NCI-H460 (cell line): ENCODE measurements at places on chromosomes 7 and 10. TPM values are rescaled to one million over a fixed set of nuclear protein-coding genes. Genes with fewer than 3 reads are reported as not detected.

GPR141 gene
- not detected in 2 replicates for total RNA-seq

GRCh38 chr7:21829731-21830130 lies 116.0 kb downstream of the CDCA7L start:
- no peak for DNase-seq

BLVRA gene
- total RNA-seq = 68.1 and 85.1 TPM in 2 replicates

CYP26C1 gene
- 0.10 and 0.23 TPM in 2 replicates for total RNA-seq

VKORC1L1 gene
- total RNA-seq = 15.3 and 17.3 TPM in 2 replicates

- DNase-seq = no peak
These were observed 79.1 kb downstream of the VTI1A start for GRCh38 chr10:112526139-112526538.

- no peak for DNase-seq
These were observed 45.3 kb downstream of the PDLIM1 start for GRCh38 chr10:95245425-95246055.

DNA sequence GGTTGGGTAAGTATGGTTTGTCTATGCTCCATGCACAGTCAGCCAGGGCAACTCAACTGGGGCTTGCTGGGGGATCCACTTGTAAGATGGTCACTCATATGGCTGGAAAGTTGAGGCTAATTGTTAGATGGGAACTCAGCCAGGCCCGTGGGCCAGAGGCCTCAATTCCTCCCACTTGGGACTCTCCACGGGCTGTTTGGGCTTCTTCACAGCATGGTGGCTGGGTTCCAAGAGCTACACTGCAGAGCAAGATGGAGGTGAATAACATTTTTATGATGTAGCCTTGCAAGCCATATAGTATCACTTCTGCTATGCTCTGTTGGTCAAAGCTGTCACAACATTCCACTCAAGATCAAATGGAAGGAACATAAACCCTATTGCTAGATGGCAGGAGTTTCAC lies 39.2 kb downstream of the ELMO1 start:
- DNase-seq = no peak

- DNase-seq = no peak
These were observed 86.7 kb downstream of the VOPP1 start for GRCh38 chr7:55485501-55486191.

GRCh38 chr7:100053215-100053614 lies 3.6 kb downstream of the ZSCAN21 start:
- DNase-seq = peak; percentile 78

GRCh38 chr7:157538321-157538720 lies 201.5 kb downstream of the DNAJB6 start:
- no peak for DNase-seq

SLC13A1 gene
- not detected in 2 replicates for total RNA-seq

- no peak for DNase-seq
These were observed 25.9 kb upstream of the YAE1 start for GRCh38 chr7:39540320-39540719.

DNA sequence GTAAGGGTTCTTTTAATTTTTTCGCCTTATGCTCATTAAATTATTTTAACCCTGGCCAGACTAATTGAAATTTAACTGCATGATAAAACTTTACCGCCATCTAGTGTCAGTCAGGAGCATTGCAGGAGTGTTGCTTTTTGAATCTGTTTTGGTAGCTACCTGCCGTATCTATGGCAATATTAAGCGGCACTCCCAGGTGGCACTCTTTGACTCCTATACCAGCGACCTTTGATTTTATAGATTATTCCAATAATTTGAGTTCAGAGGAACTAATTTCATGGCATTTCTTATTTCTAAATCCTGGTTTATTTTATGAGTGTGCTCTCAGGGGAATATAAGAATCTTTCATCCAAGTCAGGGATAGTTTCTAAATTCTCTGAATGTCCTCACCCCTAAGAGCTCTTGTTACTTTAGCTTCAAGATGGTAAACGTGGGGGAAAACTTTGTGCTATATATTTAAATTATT lies 198.9 kb downstream of the REEP3 start:
- DNase-seq = peak; percentile 38

IFIT1 gene
- total RNA-seq = 1.4 and 1.7 TPM in 2 replicates

DNA sequence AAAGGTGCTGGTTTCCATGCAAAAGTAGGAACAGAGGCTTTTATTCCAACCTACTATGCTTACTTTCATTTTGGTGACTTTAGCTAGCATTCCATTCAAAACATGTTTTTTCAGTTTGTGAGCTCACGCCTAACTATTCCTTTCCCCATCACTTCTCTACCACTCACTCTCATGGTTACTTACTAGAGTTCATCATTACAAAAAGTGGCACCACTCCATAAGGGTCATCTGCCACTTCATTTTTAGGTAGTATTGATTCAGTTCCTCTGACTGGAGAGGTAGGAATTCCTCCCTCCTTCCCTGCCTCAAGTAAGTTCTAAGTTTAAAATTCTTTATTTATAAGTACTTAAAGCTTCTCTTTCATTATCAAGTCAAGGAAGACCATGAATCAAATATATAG lies 543.1 kb downstream of the HTR7 start:
- DNase-seq = no peak

GRCh38 chr7:4727914-4728705 lies 46.0 kb downstream of the FOXK1 start:
- DNase-seq = no peak

PRXL2A gene
- total RNA-seq = 22.6 and 26.9 TPM in 2 replicates

GRCh38 chr7:110988890-110989501 lies 101.9 kb upstream of the LRRN3 start:
- no peak for DNase-seq

GRCh38 chr7:142808802-142809583 lies 38.2 kb downstream of the PRSS2 start:
- DNase-seq = no peak

GRCh38 chr10:25666276-25666675 lies 267.8 kb upstream of the MYO3A start:
- no peak for DNase-seq

- no peak for DNase-seq
These were observed 144.6 kb upstream of the COL1A2 start for GRCh38 chr7:94250124-94250523.

DNA sequence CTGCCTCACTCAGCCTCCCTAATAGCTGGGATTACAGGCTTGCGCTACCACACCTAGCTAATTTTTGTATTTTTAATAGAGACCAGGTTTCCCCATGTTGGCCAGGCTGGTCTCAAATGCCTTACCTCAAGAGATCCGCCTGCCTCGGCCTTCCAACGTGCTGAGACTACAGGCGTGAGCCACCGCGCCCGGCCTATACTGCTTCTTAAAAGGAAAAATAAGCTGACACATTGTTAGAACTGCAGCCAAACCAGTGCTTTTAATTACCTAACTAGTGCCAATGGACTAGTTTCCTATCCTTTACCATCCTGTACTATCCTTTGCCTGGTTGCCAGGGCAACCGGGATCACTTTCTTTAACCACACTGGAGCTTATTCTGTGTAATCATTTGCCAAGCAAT lies 108.0 kb downstream of the LRRTM3 start:
- no peak for DNase-seq

GRCh38 chr7:38162036-38162435 lies 16.0 kb upstream of the STARD3NL start:
- DNase-seq = no peak

DNA sequence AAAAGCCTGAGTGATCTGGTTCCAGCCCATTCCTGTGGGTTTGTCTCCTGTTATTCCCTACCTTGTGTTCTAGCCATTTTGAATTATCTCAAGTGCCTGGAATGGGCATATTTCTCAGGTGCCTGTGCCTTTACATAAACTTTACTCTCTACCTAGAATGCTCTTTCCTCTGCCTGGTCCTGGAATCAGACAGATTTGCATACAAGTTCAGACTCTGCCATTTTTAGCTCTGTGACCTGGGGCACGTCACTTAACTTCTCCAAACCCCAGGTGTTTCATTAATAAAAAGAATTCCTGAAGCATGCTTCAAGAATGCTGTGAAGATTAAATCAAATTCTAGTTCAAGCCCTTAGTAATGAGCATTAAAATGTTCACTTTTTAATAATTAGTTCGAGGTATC lies 7.8 kb downstream of the DCLRE1A start:
- DNase-seq = no peak

DNA sequence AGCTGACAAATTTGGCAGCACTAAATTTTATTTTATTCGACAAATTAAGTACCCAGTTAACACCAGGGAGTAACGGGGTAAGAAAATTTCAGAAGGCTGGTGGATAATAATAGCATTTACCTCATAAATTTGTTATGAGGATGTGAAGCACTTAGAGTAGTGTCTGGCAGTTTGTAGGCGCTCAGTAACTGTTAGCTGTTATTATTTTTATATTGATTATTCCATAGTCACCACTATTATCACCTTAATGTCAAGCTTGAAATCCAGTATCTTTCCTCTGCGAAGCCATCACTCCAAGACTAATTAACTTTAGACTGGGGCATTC lies 563 bp upstream of the COA1 start:
- DNase-seq = peak; percentile 16

DNA sequence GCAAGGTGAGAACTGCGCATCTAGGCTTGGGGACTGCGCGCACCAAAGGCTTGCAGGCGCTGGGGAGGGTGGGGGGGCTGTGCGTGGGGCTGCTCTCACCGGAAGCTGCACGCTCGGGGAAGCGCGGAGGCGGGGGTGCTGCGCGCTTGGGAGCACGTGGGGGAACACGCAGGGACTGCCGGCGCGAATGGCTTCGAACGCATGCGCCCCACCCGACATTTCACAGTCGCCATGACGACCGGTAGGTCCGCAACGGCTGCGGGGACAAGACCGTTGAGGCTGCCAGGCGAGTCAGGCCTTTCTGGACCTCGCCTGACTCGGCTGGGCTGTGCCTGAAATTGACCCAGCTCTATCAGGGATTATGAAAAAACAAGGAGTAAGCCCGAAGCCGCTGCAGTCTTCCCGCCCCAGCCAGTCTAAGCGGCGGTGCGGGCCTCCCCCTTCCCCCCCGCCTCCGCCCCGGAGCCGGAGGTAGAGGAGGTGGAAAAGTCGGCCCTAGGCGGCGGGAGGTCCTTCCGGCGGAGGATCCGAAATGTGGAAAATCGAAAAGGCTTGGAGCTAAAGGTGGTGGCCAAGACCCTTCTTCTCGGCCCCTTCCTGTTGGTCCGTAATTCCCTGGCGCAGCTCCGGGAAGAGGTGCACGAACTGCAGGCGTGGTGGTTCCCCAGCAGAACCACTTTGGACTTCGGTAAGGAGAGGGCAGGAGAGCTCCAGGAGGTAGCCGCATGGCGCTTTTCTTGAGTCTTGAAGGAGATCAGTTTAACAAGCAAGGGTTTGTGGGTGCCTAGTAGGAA lies 34.9 kb upstream of the STEAP1 start:
- no peak for DNase-seq

DNA sequence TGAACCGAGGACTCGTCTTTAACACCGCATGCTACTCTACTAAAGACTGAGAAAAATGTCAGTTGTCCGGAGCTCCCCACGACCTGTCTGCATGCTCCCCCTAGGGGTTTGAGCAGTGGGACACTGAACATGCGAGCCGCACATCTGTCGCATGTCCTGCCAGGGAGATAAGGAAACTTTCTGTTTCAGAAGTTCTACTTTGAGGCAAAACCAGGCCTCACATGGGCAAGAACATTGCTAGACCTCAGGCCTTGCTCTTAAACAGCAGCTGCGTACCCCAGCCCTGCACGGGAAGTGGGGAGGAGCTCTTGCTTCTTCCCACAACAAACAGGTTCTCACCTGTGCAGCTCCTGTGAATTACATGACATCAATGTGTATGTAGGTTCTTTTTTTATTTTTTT lies 30.3 kb upstream of the HERPUD2 start:
- no peak for DNase-seq

DNA sequence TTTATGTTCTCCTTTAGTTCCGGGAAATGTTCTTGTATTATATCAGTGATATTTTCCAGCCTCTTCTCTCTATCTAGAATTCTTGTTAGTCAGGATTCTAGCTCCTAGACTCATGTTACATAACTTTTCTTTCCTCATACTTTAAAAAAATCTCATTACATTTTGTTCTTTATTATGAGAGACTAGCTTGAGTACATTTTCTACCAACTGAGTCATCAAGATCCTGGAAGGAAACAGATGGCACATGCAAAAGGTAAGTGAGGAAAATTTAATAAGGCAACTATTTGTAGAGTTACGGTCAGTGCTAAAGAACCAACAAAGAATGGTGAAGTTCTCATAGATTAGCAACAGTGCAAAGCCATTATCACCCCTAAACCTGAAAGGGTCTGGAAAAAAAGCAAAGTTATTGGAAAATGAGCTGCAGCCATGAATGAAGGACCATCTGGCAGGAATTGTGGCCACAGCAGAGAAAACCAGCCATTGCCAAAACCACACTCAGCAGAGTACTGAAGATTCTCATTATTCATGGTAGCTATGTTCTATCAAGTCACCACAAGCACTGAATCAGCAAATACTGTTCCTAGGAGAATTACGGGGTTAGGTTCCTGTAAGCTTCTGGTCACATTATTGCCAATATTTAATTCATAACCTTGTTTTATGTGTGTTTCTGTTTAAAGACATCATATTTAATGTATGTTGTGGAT lies 98.3 kb upstream of the C7orf33 start:
- DNase-seq = no peak

CUTC gene
- 51.7 and 66.0 TPM in 2 replicates for total RNA-seq

DNA sequence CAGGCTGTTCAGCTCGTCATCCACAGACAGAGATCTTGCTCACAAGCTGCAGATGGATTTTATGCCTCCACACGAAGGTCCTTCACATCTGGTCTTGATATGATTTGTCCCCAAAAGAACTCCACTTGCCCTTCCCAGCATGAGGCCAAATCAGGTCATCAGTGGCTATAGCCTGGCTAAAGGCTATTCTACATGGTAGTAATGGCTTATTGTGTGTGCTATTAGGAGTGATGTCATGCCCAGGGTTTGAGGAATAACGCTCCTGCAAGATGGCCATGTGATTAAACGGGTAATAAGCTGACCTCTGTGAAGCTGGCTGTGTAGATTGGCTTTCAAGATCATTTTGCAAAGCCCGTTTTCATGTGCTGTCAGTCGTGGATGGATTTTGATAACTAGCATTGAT lies 313.8 kb downstream of the FRMD4A start:
- DNase-seq = no peak

DNA sequence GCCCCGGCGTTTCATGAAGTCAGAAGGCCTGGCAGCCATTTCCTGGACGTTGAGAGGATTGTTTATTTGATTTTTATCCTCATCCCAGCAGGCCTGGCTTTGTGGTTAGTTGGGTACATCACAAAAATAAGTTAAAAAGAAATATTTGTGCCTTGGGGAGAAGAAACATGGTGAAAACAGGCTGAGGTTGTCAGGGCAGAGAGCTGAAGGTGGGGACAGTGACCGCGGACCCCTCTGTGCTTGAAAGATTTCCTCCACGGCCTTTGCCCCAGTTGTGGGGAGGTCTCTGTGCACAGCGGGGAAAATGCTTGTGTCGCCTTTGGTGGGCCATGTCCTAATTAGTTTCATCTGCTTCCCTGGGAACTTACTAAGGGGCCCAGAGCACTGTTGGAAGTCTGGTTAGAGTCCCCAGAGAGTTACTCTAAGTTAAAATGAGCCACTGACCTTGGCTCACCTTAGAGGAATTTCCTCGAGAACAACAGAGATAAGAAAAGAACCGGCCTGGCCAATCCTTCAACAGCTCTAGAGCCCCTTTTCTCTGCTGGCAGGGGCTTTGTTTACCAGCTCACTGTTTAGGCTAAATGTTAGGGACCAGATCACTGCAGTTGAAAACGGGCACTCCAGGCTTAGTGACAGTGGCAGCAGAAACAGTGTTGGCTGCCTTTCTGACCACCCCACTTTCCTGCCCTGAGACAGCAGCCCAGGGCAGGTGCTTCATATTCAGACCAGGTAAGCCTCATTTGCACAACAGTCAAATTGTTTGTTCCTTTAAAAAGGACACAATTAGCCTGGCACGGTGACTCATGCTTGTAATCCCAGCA lies 37.9 kb downstream of the CRCP start:
- DNase-seq = no peak

PLAC9 gene
- total RNA-seq = not detected in 2 replicates

- DNase-seq = peak; percentile 17
These were observed 117.9 kb downstream of the NPY start for GRCh38 chr7:24401628-24402593.

PIP gene
- total RNA-seq = not detected in 2 replicates

GRCh38 chr7:117066668-117067067 lies 113.4 kb downstream of the ST7 start:
- DNase-seq = no peak
